Esophagus squamous epithelium (tissue), 5 donors: ENCODE measurements at places on chromosomes 7 and 10.

- peaks cover 100% of the 10 kb centered on the region for H3K4me1 ChIP-seq
- H3K36me3 ChIP-seq, result no peaks in the 10 kb centered on the region
- peak; percentile 24 for DNase-seq
- H3K4me3 ChIP-seq, result peak overlapping the region; percentile 33
Measured at GRCh38 chr7:76294344-76295024, 8.0 kb upstream of the HSPB1 start.

DNA sequence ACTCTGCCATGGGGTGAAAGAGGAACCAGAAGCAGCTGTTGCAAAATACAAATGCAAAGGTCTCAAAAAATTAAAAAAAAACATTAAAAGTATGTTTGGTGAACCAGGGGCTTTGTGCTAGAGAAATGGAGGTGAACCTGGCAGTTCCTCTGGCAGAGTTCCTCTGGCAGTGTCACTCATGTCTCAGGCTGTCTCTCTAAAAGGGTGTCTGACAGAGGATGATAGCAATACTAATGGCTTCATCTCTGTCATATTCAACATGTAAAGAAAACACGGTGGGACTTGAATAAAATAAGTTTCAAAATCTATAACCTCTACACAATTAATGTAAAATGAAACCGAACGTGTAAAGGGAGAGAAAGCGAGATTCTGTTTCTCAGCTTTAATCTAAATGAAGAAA is 375.7 kb upstream of the VWC2 start:
- H3K36me3 ChIP-seq, result no peaks in the 10 kb centered on the region
- H3K27me3 ChIP-seq, result no peaks in the 10 kb centered on the region
- H3K4me1 ChIP-seq, result peaks cover 22% of the 10 kb centered on the region
- no peak for DNase-seq
- no peak overlapping the region for H3K27ac ChIP-seq

DNA sequence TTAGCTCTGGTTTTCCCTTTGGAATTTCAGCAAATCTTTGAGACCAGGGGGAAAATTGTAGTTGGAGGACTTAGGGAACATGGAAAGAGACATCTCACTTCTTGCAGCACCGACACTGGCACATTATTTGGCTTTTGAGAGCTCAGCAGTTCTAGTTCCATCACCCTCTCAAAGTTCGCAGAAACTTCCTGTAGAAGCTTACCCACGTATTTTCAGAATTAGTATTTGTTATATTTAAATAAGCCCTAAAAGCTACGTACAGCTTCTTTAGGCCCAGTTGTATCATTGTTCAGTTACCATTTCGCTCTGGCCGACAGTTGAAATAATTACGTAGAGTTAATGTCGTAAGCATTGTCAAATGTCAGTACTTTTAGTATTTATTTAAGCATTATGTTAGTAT is 13.4 kb downstream of the CEP55 start:
- H3K4me3 ChIP-seq, result no peak overlapping the region
- DNase-seq, result no peak
- H3K27ac ChIP-seq, result no peak overlapping the region
- no peaks in the 10 kb centered on the region for H3K27me3 ChIP-seq

GRCh38 chr7:157014635-157015555 is 4.4 kb upstream of the MNX1 start:
- H3K36me3 ChIP-seq, result no peaks in the 10 kb centered on the region
- H3K4me3 ChIP-seq, result no peak overlapping the region
- peaks cover 15% of the 10 kb centered on the region for H3K4me1 ChIP-seq
- DNase-seq, result no peak
- H3K27me3 ChIP-seq, result peaks cover 22% of the 10 kb centered on the region
- no peak overlapping the region for H3K27ac ChIP-seq

- DNase-seq, result no peak
- no peaks in the 10 kb centered on the region for H3K36me3 ChIP-seq
- no peak overlapping the region for H3K4me3 ChIP-seq
Measured at GRCh38 chr7:85851571-85852193, 664.8 kb upstream of the SEMA3D start.

DNA sequence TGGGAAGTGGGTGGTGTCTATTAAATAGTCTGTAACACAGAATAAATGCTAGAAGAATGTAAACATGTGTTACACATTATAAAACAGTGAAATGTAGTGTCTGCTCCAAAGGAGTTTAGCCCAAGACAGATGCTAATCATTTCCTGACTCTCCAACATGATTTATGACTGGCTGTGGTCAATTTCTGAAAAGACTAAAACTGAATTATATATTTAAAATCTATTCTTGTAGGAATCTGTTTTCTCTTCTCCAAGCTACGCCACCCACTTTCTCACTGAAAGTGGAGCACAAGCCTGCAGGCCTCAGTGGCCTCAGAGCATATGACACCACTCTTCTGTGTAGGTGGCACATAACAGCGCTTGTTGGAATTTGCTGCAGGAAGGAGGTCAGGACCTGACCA is 44.4 kb downstream of the CTTNBP2 start:
- H3K27me3 ChIP-seq, result no peaks in the 10 kb centered on the region
- no peaks in the 10 kb centered on the region for H3K4me1 ChIP-seq
- H3K27ac ChIP-seq, result peak overlapping the region; percentile 11
- no peak for DNase-seq
- H3K36me3 ChIP-seq, result no peaks in the 10 kb centered on the region

GRCh38 chr10:26821699-26822570 is 38.8 kb downstream of the ABI1 start:
- H3K4me3 ChIP-seq, result no peak overlapping the region
- no peaks in the 10 kb centered on the region for H3K27me3 ChIP-seq
- H3K4me1 ChIP-seq, result peaks cover 9% of the 10 kb centered on the region
- peaks cover 30% of the 10 kb centered on the region for H3K36me3 ChIP-seq
- DNase-seq, result no peak

- H3K27ac ChIP-seq, result no peak overlapping the region
- DNase-seq, result no peak
- no peaks in the 10 kb centered on the region for H3K27me3 ChIP-seq
- no peak overlapping the region for H3K4me3 ChIP-seq
- peaks cover 88% of the 10 kb centered on the region for H3K36me3 ChIP-seq
- H3K4me1 ChIP-seq, result no peaks in the 10 kb centered on the region
Measured at GRCh38 chr10:77784856-77785255, 141.7 kb downstream of the DLG5 start.

DNA sequence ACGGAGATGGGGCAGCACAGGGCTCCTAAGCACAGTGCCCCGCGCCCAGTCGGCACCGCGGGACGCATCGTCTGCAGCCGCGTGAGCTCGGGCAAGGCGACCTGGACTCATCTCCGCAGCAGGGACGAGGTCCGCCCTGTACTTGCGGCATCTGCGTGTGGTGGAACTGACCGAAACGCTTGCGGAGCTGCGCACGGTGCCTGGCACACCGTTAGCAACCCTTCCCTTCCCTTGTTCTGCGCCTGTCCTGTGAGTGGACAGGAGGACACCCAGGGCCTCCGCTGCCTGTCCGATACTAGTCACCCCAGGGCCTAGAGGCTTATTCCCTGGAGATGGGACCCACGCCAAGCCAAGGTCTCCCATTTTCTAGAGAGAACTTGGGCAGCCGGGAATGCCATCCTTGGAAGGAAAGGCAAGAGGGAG is 98.5 kb downstream of the WDR11 start:
- no peaks in the 10 kb centered on the region for H3K27me3 ChIP-seq
- no peaks in the 10 kb centered on the region for H3K36me3 ChIP-seq
- no peak overlapping the region for H3K27ac ChIP-seq
- H3K4me3 ChIP-seq, result no peak overlapping the region

DNA sequence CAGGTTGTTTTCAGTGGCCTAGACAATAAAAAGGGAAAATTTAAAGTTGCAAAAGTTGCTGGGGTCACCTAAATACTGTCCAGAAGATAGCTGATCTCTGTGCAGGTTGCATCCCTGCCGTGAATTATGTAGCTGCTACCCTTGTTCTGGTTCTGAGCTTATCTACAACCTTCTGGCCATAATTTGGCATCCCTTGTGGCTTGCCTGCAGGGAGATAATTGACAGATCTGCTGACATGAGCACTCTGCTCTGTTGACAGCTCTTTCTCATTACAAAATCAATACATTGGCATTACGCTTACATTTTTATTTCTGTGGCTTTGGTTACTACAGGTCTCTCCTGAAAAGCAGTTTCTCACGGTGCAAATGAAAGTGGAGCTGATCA is 29.3 kb upstream of the HECTD2 start:
- no peaks in the 10 kb centered on the region for H3K36me3 ChIP-seq
- H3K27me3 ChIP-seq, result no peaks in the 10 kb centered on the region
- no peak overlapping the region for H3K4me3 ChIP-seq
- no peak for DNase-seq
- no peak overlapping the region for H3K27ac ChIP-seq

GRCh38 chr10:122097935-122098334 is 109.0 kb downstream of the TACC2 start:
- no peak overlapping the region for H3K4me3 ChIP-seq
- no peak overlapping the region for H3K27ac ChIP-seq
- no peaks in the 10 kb centered on the region for H3K27me3 ChIP-seq
- H3K36me3 ChIP-seq, result peaks cover 26% of the 10 kb centered on the region
- no peak for DNase-seq

DNA sequence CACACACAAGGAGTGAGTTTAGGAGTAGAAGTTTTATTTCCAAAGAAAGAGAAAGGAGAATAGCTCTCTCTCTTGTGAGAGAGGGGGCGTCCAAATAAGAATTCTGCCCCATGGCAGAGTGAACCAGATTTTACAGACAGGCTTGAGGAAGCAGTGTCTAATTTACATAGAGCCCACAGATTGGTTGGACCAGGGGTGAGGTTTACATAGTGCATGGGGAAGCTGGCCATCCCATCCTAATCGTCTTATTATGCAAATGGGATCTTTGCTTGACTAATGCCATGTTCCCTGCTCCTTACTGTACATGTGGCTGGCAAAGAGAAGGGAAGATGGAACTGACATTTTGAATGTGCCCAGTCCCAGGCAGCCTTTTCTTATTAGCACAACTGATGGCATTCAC is 60.0 kb upstream of the ACSM6 start:
- no peak overlapping the region for H3K4me3 ChIP-seq
- DNase-seq, result no peak
- no peak overlapping the region for H3K27ac ChIP-seq
- H3K4me1 ChIP-seq, result no peaks in the 10 kb centered on the region

DNA sequence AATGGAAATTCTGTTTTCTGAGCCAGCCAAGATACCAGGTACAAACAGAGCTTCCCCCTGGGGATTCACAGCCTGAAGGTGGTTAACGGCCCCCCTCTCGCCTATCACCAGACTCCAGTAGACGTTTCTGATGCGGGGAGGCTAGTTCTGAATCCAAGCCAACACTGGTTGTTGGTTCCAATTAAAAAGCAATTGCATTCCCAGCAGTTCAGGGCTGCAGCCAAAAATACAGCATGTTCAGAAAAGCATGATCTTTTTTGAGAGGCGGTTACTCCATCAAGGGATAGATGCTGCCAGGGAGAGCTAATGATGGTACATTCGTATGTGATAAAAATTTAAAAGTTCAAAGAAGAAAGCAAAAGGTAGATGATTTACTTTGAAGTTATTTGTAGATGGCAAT is 481.0 kb downstream of the GALNT17 start:
- H3K4me3 ChIP-seq, result peak overlapping the region; percentile 41
- no peaks in the 10 kb centered on the region for H3K4me1 ChIP-seq
- H3K36me3 ChIP-seq, result no peaks in the 10 kb centered on the region
- no peak for DNase-seq
- H3K27ac ChIP-seq, result peak overlapping the region; percentile 78

- H3K4me1 ChIP-seq, result peaks cover 4% of the 10 kb centered on the region
- no peak for DNase-seq
- H3K36me3 ChIP-seq, result peaks cover 8% of the 10 kb centered on the region
- H3K4me3 ChIP-seq, result peak overlapping the region; percentile 49
- peak overlapping the region; percentile 82 for H3K27ac ChIP-seq
- no peaks in the 10 kb centered on the region for H3K27me3 ChIP-seq
Measured at GRCh38 chr10:5449823-5450222, 37.5 kb downstream of the NET1 start.

- no peak overlapping the region for H3K4me3 ChIP-seq
- no peaks in the 10 kb centered on the region for H3K36me3 ChIP-seq
- no peaks in the 10 kb centered on the region for H3K27me3 ChIP-seq
- H3K4me1 ChIP-seq, result peaks cover 7% of the 10 kb centered on the region
Measured at GRCh38 chr7:21923658-21924057, 22.0 kb downstream of the CDCA7L start.

DNA sequence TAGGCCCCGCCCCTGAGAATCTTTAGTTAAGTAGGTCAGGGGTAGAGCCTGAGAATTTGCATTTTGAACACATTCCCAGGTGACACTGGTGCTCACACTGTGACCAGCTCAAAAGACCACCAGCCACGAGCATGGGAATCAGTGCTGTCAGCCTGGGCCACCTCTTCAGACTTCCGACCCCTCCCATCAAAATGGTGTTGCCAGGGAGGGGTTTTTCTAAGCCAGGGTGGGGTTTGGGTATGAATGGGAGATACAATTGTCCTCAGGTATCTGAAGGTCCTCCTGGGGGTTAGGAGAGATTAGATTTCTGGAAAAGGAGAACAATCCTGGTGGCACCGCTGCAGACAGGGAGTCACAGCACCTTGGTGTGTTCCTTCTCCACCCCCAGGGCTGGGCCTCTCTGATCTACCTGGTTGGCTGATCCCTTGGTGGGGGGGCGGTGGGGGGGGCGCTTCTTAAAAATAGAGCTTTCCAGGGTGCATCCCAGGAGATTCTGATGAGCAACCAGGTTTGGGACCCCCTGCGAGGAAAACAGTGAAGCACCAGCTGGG is 111.5 kb upstream of the ANLN start:
- no peaks in the 10 kb centered on the region for H3K36me3 ChIP-seq
- H3K27me3 ChIP-seq, result no peaks in the 10 kb centered on the region
- H3K27ac ChIP-seq, result no peak overlapping the region

DNA sequence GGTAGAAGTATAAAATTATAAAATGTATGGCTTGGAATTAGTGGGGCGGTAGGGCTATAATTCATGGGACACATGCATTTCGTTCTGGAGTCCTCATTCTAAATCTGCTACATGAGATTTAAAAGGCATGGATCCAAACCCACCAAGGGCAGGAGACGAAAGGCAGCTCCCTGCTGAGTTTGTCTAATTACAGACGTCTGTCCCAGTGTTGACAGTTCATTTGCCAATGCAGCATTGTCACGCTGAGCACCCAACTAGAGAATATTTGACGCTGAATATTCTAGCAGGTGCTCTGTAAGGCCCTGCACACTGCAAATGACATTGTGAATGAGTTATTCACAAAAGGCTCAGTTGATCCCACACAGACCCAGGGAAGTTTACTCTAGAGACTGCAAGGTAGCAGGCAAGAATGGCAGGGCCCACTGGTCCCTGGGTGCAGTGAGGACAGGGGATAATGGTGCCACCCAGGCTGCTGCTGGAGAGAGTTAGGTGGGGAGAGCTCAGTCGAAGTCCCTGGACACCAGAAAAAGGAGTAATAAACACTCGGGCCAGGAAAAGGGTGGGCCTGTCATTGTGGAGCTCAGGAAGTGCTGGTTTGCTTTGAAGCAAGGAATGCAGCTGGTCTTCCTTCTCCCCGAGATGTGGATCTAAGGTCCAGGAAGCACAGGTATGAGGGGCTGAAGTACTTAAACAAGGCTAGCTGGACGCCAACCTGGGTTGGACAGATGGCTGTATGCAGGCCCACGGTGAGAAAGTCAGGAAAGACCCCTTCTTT is 75.0 kb upstream of the JCAD start:
- no peaks in the 10 kb centered on the region for H3K36me3 ChIP-seq
- H3K4me1 ChIP-seq, result no peaks in the 10 kb centered on the region
- no peaks in the 10 kb centered on the region for H3K27me3 ChIP-seq
- no peak for DNase-seq
- no peak overlapping the region for H3K27ac ChIP-seq
- no peak overlapping the region for H3K4me3 ChIP-seq

- H3K36me3 ChIP-seq, result no peaks in the 10 kb centered on the region
- no peaks in the 10 kb centered on the region for H3K27me3 ChIP-seq
- no peak overlapping the region for H3K4me3 ChIP-seq
- H3K27ac ChIP-seq, result no peak overlapping the region
Measured at GRCh38 chr10:21649454-21649872, 115.4 kb downstream of the MLLT10 start.

- DNase-seq, result no peak
- no peaks in the 10 kb centered on the region for H3K27me3 ChIP-seq
- no peak overlapping the region for H3K4me3 ChIP-seq
- H3K27ac ChIP-seq, result no peak overlapping the region
- H3K4me1 ChIP-seq, result no peaks in the 10 kb centered on the region
Measured at GRCh38 chr10:234708-235406, 99.6 kb downstream of the ZMYND11 start.
